ENCODE measurements at places on chromosomes 11 and 22.

DNA sequence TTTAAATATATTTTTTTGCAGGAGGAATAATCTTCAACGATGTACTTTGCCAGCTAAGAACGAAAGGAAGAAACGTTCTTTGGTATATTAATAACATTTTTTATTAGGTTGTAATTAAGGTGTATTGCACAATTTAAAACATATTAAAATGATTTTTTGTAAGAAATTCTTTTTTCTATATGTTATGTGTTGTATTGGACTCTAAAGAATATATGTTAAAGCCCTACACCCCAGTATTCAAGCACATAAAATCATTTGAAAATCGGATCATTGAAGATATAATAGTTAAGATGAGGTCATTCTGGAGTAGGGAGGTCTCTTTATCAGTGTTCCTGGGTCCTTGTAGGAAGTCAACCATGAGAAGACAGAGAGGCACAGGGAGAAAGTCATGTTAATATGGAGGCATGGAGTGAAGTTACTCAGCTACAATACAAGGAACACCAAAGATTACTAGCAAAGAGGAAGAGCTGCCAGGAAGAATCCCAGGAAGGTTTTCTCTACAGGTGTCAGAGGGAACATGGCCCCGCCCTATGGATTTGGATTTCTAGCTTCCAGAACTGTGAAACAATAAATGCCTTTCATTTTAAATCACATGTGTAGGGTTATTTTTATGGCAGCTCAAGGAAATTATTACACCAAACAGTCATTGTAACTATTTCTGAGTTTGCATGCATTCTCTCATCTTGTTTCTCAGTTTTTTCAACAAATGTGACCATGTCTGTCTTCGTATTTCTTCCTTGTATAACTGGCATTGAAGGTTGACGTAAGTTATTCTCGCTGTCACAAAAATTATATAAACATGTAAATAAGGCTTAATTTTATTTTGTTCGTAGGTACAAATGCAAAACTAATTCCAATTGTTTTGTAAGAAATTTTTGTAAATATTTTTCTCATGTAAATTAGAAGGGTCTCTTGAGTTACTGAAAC, 75.4 kb upstream of the VPREB1 start:
- no peak for DNase-seq

- DNase-seq = no peak
Measured at GRCh38 chr11:26851696-26852095, 129.8 kb upstream of the SLC5A12 start.

DNA sequence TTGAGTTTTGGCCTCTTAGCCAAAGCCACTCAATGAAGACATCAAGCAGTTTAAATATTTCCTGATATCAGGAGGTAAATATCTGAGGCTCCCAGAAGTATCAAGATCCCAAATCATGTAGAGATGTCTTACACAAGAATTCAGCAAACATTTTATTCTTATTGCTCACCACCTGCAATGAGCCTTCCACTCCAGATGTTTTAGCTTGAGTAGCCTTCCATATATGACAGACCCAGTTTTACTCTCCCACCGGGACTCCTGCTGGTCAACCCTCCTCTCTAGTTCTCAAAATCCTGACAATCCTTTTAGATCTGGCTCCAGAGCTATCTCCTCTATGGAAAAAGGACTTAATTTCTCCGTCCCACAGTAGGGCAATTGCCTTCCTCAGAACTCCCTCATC, 404.4 kb downstream of the KCNA4 start:
- DNase-seq = no peak

GRCh38 chr11:31913985-31914384, 102.9 kb upstream of the PAX6 start:
- no peak for DNase-seq

GRCh38 chr22:17743661-17744411, 30.4 kb downstream of the BID start:
- DNase-seq = no peak

- no peak for DNase-seq
Measured at GRCh38 chr11:19872512-19873145, 160.0 kb downstream of the NAV2 start.

GRCh38 chr11:44556735-44557409, 8.6 kb upstream of the CD82 start:
- peak; percentile 14 for DNase-seq

GRCh38 chr22:35023692-35024363, 42.1 kb upstream of the ISX start:
- DNase-seq = no peak

- no peak for DNase-seq
Measured at GRCh38 chr11:11435635-11436034, 82.6 kb upstream of the CSNK2A3 start.

GRCh38 chr22:46267431-46268279, at the start of gene TTC38:
TTC38 (plus strand) TSS chr22:46268008; CDS start chr22:46268040, 32 bp downstream.
- DNase-seq = peak; percentile 85

GRCh38 chr11:122097419-122098001, 18.5 kb downstream of the BLID start:
- DNase-seq = no peak

DNA sequence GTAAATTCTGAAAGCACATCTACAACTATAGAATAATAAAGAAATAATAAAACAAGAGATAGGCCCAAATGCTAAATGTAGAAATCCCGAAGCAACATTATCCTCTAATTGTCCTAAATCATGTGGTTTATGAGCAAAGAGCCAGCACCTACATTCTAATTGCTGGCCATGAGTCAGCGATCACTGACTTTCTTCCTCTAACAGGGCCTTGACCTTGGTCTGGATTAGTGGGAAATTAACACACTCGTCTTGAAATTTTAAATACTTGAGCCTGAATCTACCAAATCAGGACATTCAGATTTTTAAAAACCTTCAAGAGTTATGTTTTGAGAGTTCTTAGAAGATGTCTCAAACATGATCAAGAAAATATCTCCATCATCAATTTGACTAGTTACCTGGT, 727.6 kb downstream of the METTL15 start:
- no peak for DNase-seq

DNA sequence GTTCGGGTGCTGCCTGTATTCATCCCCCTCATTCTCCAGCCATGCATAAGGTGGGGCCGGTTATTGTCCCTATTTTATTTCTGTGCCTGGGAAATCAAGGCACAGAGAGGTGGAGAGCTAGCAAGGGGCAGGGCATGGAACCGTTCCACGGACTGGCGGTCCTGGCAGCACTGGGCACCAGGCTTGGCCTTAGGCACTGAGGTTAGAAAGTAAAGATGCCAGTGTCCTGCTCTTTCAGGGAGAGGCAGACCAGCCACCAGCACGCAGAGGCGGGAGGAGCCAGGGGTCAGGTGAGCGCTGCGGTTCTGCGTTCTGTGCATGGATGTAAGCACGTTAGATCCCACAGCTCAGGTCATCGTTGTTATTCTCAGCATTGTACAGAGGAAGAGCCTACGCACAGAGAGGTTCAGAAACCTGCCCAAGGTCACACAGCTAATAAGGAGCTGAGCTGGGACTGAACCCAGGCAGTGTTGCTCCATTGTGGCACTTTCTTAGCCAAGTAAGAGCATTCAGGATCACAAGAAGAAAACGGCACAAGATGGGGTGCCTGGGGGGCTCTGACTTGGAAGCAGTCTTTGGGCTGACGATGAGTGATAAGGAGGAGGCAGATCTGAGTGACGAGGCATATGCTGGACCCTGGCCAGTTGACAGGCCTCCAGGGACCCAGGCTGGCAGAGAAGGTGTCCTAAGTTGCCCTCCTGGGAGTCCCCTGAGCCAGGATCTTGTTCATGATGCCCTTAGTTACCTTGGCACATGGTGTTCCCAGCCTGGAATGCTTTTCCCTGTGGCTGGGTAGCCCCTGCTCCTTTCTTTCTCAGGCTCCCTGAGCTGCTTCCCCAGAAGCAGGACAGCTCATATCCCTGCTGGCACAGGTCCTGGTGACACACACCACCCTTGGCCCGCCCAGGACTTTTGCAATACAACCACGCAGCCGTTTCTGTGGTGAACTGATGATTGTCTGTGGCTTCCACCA, 41.1 kb downstream of the OSBPL5 start:
- peak; percentile 76 for DNase-seq

DNA sequence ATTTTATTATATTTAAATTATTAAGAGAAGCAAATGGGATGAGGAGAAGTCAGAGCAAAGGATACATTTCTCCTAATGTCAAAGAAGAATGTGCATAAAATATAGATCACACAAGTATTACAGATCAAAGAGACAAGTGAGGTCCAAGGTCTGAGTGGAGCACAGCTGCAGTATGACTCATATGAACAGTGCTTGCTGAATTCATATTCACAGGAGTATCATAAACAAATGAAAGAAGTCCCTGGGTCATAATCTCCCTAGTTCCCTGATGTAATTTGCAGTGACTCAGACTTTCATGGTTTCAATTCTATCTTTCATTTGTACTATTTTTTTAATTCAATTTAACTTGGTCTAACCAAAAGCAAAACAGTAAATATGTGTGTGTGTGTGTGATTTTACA, 499.0 kb upstream of the CCDC179 start:
- DNase-seq = no peak

DNA sequence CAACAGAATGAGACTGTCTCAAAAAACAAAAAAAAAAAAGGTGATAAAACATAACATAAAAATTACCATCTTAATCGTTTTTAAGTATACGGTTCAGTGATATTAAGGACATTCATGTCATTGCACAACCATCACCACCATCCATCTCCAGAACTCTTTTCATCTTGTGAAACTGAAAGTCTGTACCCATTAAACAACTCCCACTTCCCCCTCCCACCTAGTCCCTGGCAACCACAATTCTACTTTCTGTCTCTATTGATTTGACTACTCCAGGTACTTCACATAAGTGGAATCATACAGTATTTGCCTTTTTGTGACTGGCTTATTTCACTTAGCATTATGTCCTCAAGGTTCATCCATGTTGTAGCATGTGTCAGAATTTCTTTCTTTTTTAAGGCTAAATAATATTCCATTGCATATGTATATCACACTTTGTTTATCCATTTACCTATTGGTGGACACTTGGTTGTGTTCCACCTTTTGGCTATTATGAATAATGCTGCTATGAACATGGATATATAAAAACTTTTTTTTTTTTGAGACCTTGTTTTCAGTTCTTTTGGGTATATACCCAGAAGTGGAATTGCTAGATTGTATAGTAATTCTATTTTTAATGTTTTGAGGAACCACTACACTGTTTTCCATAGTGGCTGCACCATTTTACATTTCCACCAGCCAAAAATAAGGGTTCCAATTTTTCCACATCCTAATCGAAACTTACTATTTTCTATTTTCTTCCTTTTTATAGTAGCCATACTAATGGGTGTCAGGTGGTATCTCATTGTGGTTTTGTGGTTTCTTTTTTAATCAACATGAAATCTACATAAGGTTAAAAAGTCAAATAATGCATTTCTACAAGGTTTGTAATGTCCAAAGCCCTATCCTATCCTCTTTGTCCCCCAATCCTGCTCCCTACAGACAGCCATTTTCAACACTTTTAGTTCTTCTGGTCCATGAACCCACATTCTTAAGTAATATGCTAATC, 23.4 kb upstream of the PIK3C2A start:
- DNase-seq = no peak

DNA sequence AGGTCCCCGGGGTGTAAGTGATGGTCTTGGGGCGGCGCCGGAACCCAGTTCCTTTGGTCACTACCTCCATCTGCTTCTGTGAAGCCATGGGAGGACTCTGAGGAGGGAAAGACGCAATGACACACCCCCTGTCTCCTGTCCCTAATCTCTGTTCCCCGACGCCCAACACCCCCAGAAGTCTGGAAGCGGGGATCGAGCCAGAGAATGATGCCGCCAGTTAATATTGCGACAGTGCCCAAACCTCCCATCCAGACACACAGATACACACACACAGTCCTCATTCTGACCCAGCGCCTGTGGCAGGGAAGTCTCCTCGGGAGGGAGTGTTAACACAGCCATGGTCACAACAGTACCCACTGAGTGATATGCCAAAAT, 352 bp downstream of the C22orf23 start:
- DNase-seq = no peak

DNA sequence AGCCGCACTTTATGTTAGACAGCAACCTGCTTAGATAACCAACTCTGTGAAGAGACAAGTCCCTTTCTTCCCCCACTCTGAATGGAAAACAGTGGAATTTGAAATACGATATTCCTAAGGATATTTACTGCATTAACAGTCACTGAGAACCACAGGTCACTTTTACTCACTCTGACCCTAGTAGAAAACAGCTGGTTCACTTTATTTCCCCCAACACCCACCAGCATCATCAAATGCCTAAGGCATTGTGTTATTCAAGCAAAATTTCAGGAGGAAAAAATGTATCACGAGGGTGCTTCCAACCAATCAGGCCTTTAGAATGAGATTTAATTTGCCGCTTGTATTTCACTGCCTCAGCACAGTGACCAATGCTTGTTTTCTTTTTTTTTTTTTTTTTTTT, 1134.1 kb upstream of the CCDC90B start:
- no peak for DNase-seq

- DNase-seq = no peak
Measured at GRCh38 chr22:44828193-44828592, 75.8 kb downstream of the ARHGAP8 start.

- DNase-seq = no peak
Measured at GRCh38 chr11:13685461-13686108, 17.1 kb downstream of the FAR1 start.

GRCh38 chr11:132455044-132455443, 1077.3 kb downstream of the OPCML start:
- DNase-seq = no peak

DNA sequence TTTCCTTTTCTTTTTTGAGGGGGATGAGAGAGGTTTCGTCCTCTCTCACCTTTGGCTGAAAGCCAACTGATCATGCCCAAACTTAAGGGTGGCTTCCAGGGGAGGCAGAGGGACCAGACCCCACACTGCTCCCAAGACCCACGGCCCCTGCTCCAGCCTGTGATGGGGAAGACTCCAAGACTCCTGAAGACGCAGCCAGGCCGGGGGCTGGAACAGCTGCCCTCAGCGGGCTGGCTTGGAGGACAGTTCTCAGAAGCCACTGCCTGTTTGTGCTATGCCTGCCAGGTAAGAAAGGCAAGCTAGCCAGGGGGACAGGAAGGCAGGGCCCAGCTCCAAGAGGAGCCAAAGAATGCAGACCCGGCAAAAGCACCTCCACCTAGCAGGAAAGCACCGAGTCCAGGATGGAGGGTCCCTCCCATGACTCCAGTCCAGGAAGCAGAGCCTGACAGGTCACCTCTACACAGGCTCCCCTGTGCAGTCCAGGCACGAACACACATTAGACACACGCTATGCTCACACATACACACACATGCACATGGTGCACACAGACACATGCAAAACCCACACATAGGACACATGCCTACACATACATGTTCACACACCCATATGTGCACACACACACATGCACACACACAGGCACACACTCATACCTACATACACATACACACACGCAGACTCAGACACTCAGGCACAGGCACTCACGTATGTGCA, 31.3 kb downstream of the GNB1L start:
- DNase-seq = no peak

Data from T1000 (cell line).